Skin of body (tissue), 3 donors: ENCODE measurements at places on chromosomes 2 and 18.

DNA sequence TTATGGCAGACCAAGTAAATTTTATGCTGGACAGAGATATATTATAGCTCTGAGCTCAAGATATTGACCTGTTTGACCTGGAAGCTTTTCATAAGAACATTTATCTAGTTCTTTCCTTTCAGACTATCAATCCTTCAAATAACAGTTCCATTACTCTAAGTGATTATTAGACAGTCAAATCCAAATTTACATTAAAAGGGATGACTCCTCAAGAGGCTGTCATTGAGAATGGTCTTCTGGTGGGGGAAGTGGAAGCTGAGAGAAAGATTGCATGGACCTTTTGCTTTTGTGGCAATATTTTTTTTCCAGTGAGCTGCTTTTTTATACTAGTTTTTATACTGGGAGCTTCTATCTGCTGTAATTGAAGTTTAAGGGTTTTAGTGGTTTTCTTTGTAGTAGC lies 14.9 kb upstream of the SERPINB12 start:
- no peak for DNase-seq

DNA sequence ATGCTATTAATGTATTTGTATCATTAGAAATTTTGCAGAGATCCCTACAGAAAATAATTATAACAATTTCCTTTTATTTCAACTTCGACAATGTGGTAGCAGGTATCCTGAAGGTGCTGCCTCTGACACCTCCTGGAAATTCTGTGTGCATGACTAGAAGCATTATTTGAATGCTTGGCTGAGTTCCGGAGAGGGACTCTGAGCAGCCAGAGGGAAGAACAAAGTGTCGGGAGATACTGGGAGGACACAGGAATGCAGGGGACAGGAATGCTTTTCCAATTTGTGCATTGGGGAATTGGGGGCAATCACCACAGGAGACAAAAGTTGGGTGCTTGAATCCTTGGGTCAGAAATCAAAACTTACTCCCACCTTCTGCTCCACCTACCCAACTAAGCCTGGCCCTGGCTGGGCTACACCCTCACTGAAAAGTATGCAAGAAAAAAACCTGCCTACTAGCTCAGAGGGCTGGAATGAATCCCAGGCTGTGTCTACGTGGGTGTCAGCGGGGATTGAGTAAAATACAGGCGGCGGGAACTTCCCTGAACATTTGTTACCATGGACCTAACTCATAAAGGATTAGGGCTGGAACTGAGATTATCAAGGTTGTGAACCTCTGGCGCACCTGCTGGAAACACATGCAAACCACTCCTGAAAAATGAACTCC lies 299.3 kb downstream of the SOX11 start:
- DNase-seq, result no peak

DNA sequence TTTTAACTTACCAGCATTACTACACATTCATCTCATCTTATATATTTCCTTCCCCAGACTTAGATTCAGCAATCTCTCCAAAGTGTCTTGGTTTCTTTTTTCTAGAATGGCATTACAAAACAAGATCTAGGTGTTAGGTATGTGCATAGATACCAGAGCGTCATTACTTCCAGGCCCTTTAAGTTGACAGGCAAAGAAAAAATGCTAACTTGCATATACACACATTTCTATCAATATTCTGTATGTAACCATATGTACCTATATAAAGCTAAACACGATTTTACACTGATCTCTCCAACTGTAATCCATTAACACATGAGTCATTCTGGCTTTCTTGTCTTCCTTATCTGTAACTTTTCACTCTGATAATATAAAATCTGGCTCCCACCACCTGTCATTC lies 503.8 kb upstream of the NRXN1 start:
- no peak for DNase-seq

- no peak for DNase-seq
Measured at GRCh38 chr2:211237586-211238275, 681.3 kb downstream of the CPS1 start.

GRCh38 chr2:241887806-241888522 lies 18.4 kb downstream of the RTP5 start:
- no peak for DNase-seq

- no peak for DNase-seq
Measured at GRCh38 chr18:41449612-41450011, 505.4 kb upstream of the PIK3C3 start.

- no peak for DNase-seq
Measured at GRCh38 chr2:37985333-37985732, 60.2 kb downstream of the RMDN2 start.

- DNase-seq, result no peak
Measured at GRCh38 chr2:112321375-112322320, 46.3 kb downstream of the ZC3H6 start.

DNA sequence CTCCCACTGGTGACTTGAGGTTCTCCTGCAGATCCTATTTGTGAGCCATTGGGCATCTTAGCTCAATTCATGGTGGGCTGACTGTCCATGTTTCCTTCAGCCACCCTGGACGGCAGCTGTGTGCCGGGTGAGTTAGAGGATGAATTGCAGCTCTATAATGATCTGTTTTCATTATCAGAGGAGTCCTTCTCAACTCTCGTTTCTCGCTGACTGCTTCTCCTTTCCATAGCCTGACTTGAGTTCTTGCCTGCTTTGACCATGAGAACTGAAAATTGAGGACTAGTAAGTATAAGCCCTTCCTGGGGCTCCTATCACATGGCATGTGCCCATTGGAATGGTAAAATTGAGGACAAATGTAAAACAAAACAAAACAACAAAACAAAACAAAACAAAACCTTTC lies 121.8 kb downstream of the CDC42EP3 start:
- no peak for DNase-seq

DNA sequence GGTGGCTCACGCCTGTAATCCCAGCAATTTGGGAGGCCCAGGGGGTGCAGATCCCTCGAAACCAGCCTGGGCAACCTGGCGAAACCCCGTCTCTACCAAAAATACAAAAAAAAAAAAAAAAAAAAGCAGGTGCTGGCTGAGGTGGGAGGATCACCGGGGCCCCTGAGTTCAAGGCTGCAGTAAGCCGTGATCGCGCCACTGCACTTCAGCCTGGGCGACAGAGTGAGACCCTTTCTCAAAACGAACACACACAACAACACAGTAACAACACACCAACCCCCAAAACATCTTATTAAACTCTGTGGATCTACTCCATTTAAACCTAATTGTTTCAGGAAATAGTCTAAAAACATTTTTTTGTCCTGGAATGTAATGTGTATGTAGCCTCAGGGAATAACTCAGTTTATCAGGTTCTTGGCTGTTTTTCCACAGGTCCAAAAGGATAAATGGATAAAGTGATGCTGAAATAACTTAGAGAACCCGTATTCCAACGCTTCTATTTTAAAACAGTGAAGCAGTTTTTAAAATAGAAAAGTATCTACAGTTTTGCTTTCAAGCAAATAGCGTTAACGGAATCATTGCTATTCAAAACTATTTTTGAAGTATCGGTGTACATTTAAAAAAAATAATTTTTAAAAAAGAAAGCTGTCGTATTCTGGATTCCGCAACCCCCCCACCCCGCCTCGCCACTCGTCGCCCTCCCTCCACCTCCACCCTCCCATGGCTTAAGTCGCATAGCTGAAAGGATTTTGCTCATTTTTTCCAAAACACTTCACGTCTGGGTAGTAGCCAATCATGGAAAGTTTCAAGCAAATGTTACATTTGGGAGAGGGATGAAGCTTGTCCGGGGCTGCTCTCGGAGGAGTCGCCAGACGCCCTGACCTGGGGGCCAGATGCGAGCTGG lies 895 bp upstream of the GLS start:
- peak; percentile 82 for DNase-seq

GRCh38 chr2:215314896-215315295 lies 3.0 kb downstream of the ATIC start:
- no peak for DNase-seq

DNA sequence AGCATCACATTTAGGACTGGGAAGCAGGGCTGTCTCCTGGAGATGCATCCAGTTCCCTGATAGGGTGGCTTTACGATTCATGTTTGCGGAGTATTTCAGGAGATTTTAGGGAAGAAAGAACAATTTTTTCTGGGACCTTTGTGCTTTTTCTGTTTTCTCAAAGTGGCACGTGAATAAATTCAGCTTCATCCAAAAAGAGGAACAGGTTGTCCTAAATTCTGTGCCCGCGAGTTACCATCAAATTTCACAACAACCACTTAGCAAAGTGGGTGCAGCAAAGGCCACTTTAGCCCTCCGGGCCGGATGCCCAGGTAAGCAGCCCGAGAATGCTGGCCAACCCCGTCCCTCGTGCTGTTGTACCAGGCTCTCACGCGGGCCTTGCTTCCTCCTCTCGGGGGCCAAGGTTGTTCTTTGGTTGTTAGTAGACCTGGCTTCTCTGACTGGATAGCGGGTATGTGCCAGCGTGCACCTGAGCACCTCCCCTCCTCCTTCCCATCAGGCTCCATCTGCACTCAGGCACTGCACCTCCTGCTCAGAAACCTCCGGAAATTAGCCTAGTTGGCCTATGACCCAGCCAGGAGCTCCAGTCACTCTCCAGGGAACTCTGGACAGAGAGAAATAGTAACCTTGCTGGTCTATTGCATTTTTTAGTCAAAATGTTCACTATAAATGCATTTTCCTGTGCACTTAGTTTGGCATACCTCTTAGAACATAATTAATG lies 83.0 kb downstream of the CMPK2 start:
- DNase-seq, result no peak

DNA sequence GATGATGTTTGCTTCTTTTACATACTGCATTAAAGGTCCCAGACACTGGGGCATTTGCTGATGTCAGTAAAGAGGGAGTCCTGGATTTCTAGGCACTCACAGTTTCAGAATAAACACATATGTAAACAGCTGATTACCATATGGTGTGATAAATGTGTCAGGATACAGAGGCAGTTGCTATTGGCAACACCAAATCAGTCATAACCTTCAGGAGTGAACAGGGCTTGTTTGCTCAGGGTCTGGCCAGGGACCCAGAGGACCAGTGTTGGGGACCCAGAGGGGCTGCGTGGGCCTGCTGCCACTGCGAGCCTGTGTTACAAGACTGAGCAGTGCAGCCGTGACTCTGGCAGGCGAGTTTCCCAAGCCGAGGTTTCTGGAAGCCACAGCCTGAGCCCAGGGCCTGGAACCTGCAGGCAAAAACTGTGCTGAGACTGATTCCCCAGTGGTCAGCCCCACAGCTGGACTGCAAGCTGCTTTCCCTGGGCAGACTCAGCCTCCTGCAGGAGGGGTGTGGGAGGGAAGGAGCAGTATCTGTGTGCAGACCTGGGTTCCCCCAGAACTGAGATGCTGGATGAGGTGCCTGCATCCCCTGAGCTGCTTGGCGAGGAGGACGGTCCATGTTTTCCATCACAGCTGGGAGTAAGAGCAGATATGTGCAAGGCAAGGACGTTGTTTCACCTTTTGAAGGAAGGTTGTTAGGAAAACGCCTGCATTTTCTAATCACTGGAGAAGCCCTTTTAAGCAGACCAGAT lies 23.6 kb downstream of the ASAP2 start:
- no peak for DNase-seq

DNA sequence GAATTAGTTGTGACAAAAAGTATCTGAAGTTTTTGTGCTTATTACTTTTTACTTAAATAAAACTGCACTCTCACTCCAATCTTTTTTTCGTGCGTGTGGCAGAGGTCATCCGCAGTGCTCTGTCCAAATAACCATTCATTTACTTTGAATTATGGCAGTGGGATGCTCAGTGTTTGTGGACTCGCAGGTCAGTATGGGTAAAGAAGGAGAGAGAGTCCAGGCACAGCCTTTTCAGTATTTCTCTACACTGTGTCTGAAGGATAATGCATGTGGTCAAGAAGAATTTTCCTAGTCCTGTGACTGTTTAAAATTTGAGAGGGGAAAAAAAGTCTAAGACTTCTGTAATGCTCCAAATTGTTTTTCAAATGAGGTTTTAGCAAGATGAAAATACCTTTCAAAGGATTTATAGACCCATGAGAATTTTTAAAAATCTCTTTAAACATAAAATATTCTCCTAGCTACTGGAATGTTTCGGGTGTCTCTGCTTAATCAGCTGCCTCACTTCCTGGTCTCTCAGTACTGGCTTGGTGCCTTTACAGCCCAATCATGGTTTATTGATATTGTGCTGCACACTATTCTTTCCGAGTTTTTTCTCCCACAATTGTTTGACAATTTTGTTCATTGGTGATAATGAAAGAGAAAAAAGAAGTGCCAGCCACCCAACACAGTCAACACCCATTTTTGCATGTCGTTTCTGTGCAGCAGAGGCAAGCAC lies 453.2 kb downstream of the PTPRM start:
- DNase-seq, result no peak

DNA sequence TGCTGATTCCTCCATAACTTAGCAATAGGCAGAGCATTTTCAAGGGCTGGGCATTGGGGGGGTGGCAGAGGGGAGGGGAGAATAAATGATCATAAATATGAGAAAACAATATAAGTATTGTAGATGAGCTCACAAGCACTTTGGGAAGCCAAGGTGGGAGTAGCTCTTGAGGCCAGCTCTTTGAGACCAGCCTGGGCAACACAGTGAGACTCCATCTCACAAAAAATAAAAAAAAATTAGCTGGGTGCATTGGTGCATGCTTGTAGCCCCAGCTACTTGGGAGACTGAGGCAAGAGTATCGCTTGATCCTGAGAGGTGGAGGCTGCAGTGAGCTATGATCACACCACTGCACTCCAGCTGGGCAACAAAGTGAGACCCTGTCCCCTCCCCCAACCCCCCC lies 75.9 kb downstream of the MYCN start:
- DNase-seq, result no peak
